ENCODE measurements at places on chromosomes 6 and 20. TPM values are rescaled to one million over a fixed set of nuclear protein-coding genes. Genes with fewer than 3 reads are reported as not detected.

The TINAG gene
- not detected for total RNA-seq

The SPEF1 gene
- total RNA-seq: 3.9 TPM

The ZSCAN23 gene
- total RNA-seq: 1.7 TPM

The ANGPT4 gene
- 6.0 TPM for total RNA-seq

The CEP57L1 gene
- total RNA-seq: 8.6 TPM

The UBR2 gene
- total RNA-seq: 39.6 TPM

The RAB44 gene
- 0.95 TPM for total RNA-seq

The FAM83C gene
- total RNA-seq: not detected

The PROKR2 gene
- not detected for total RNA-seq

The WDR27 gene
- 38.0 TPM for total RNA-seq

The DOK5 gene
- 0.74 TPM for total RNA-seq

The PRICKLE4 gene
- 12.1 TPM for total RNA-seq

The CLPSL1 gene
- not detected for total RNA-seq

The ADGRB3 gene
- total RNA-seq: 2.3 TPM

The PERP gene
- 27.2 TPM for total RNA-seq

The HEY2 gene
- total RNA-seq: 2.8 TPM

The C6orf47 gene
- total RNA-seq: 24.7 TPM

The FUT9 gene
- not detected for total RNA-seq

The ERVFRD-1 gene
- total RNA-seq: 0.65 TPM

The ZC2HC1B gene
- not detected for total RNA-seq

The BPIFA1 gene
- 28.4 TPM for total RNA-seq

The GSTA2 gene
- total RNA-seq: 4.8 TPM

The DCDC2 gene
- total RNA-seq: 5.6 TPM

The RHAG gene
- total RNA-seq: not detected

The ANKRD66 gene
- total RNA-seq: 4.0 TPM

The VSX1 gene
- total RNA-seq: not detected

The WFDC12 gene
- total RNA-seq: 3.9 TPM

The STMN3 gene
- 12.1 TPM for total RNA-seq

The TFAP2D gene
- total RNA-seq: not detected

The RXRB gene
- 47.4 TPM for total RNA-seq

The WFDC2 gene
- total RNA-seq: 172 TPM

The PSMB9 gene
- 74.5 TPM for total RNA-seq

The SDCBP2 gene
- total RNA-seq: 10.8 TPM

The PDYN gene
- not detected for total RNA-seq

The ELOVL2 gene
- total RNA-seq: 0.21 TPM
